AML-193 (cell line): ENCODE measurements at places on chromosomes 7 and 10.

DNA sequence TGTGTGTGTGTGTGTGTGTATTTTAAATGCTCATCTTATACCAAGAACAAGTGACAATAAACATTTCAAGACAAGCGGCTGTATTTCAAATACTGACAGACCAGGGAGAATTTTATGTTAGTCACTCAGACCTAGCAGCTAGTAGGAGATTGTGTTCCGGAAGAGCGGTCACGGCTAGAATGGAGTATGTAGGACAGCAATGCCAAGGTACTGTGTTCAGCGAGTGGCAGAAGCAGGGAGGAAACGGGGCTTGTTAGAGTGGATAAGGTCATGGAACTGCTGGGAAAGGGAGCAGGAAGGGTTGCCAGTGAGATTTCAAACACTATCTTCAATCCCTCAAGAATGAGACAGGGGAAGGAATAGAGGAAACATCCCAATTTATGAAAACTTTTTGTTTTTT, 260.5 kb upstream of the PITRM1 start:
- no peak for DNase-seq

DNA sequence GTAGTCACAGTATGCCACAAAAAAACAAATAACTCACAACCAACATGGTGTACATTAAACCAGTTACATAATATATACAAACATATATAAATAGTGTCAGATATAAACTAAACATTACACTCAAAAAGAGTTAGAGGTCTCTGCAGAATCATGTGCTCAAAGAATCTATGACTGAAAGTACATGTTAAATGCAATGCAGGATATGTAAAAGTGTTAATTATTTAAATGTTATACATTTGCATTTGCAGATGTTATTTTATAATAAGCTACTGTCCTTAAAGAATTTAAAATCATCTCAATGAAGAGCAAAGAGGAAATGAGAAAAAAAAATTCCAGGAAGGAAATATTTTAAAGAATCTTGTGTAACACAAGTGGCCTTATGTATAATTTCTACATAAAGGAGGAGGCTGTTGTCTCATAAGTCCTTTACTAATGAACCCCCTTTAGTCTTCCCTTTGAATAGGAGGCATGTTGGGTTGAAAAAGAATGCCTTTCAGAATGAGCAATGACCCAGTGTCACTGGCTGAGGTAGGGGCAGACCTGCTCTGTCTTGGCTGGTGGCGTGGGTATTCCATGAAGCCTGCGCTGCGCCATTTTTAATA, 148.9 kb downstream of the ITGA8 start:
- DNase-seq, result no peak

GRCh38 chr7:39127058-39127457, 149.3 kb downstream of the POU6F2 start:
- DNase-seq, result no peak

GRCh38 chr7:17078298-17078697, 196.5 kb upstream of the AGR3 start:
- no peak for DNase-seq

- DNase-seq, result no peak
Measured at GRCh38 chr7:4838626-4839334, 23.1 kb downstream of the PAPOLB start.

DNA sequence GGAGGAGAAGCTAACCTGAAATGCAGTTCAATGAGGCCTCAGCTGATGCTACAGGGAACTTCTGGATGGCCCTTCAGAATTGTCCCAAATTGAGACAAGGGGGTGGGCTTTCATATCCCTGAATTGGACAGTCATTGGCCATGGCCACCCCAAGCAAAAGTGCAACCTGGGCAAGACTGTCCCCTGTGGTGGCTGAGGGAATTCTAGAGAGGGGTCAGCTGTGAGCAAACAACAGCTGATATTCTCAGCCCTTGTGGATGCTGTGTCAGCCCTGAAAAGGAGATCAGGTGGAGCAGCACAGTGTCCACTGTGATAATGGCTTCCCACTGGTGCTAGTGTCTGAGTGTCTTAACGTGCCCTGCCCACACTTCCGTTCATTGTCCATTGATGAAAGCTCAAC, 76.6 kb downstream of the SLC16A9 start:
- DNase-seq, result no peak

- DNase-seq, result no peak
Measured at GRCh38 chr7:6419310-6419773, 28.4 kb downstream of the DAGLB start.

DNA sequence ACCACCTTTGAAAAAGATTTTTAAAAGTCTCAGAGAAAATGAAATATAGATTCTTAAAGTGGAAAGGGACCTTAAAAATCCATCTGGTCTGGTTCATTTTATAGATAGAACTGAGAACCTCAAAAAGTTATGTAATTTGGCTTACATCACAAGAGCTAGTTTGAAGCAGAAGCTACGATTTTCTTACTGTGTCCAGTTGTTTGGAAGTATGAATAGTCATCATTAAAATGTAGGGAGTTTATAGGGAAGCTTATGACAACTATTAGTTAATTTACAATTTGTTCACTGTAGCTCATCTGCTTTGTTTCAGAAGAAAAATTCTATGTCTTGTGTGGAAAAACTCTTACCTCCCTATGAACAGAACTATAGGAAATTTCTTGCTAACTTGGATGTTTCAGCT, 26.9 kb downstream of the ZEB1 start:
- peak; percentile 23 for DNase-seq

DNA sequence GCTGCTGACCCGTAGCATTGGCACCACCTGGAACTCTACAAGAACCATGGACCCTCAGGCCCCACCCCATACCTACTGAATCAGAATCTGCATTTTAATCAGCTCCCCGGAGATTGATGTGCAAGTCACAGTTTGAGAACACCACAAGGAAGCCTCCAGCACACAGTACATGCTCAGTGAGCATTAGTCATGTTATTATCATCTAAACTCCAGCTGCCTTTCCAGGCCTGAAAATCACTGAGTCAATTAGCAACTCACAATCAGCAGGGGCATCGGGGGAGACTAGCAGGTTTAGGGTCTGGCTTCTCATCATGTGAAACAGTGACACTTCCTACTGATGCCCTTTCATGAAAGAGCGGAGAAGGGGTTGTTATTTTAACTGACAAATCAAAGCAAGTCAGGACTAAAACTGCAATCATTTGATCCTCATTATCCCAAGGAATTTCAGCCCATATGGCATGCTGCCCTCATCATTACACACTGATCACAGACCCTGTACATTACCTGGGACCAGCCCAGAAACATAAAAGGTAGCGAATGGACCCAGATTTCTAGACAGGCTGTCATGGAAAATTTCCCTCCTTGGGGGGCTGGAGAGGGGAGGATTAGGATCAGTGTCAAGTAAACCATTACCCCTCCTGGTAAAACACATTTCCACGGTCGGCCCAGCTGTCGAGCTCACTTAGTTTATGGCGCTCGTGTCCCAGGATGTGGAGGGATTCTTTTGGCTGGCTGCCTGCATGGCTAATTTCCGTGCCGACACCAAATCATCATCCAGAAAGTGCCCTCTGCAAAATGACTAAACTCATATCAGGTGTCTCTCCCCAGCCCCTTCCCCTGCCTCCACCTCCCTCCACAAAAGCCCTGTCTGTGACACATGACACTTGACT, 122.8 kb downstream of the PRLHR start:
- DNase-seq, result no peak

DNA sequence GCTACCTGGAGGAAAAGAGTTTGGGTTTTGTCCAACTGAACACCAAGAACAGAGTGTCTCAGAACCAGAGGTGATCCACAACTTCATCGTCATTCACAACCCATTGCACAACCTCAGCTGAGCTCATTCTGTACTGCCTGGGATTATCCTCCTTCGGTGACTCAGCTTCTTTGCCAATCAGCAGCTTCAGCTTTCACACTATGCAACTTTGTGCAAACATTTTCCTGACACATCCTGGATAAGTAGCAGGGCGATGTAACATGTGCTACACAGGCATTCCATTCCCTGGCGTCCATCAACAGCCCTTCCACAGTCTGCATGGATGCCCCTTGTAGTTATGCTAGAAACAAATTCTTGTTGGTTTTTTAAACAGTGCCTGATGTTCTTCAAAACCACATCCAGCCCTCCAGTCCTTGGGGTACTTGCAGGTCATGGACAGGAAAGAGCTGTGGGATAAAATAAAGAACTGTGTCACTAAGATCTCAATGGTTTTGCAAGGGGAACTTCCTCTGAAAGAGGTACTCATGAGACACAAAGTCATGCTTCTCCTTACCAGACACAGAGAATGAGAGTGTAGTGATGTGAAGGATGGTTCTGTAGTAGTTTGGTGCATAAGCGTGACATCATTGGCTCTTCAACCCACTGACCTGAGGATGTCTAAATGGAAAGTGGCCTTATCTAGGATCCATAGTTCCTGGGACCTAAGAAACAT, 478.5 kb downstream of the KIF20B start:
- no peak for DNase-seq

DNA sequence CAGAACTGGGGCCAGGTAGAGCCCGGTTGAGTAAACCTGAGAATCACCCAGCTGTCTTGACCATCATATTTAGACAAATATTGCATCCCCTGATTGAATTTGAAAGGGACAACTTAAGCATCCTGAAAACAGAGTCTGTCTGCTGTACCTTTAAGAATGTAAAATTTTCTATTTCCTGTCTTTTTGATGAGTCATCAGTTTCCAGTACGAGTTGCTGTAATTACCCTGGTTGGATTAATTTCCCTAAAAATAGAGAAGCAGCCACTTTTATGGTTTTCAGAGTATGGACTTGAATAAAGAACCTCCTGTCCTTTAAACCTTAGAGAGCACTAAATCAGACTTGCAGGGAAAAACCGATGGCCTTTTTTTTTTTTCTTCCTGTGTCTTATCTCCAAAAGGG, 164.6 kb upstream of the SH2B2 start:
- peak; percentile 81 for DNase-seq

DNA sequence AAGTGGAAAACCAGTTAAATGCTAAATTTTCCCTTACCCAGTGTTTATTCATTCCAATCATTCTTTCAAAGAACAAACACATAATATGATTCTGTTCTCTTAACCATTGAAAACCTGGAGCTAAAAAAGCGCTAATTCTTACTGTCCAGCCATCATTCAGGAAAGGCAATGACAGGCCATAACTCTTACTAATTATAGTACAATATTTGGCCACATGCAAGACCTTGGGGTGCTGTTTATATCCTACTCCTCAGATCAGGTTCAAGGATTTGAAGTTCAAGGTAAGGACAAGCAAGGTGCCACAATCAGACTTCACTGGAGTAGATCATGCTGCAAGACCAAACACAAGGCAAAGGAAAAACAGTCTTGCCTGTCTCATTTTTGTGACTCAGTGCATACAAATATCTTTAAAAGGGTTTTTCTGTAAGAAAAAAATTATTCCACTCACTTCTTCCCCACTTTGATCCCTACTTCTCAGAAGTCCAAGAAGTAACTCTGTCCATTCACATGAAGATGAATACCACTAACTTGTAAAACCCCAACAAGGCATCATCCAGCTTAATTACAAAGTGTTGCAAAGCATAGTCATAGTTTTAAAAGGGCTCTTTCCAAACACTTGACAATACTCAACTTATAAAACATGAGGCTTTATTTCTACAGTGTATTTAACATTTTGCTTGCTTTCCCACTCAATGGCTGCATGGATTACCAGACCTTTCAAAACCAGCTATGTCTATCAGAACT, 153.0 kb downstream of the DOCK4 start:
- DNase-seq, result no peak

DNA sequence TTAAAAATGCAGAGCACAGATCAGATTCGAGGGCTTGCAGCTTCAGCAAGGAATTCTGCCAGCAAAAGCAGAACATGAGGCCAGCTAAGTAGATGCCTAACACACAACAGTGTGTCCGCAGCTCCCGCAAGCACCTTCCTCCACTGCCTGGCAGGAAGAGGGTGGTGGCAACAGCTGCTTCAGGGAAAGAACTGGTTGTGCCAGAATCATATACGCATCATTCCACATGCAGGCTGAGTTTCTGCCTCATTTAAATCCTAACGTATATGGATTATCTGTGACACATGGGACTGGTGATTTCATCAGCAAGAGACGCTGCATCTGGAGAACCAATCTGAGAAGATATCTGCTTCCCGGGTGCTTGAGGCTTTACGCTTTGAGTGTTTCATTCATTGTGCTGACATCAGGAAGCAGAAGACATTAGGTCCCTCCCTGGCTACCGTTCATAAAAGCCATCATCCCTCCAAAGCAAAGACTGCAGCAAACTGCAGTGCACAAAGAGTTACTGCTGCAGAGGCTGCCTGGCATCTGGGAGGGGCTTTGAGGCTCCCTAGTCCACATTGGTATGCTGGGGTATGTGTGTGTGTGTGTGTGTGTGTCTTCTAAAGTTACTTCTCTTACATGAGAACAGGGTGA, 78.8 kb downstream of the FAM13C start:
- DNase-seq, result no peak

- no peak for DNase-seq
Measured at GRCh38 chr10:114825513-114826253, 4.1 kb downstream of the FHIP2A start.

- DNase-seq, result no peak
Measured at GRCh38 chr7:50640256-50640655, 75.1 kb upstream of the DDC start.

GRCh38 chr7:29331163-29331562, 136.6 kb downstream of the CHN2 start:
- DNase-seq, result no peak

- no peak for DNase-seq
Measured at GRCh38 chr7:38448584-38449234, 175.3 kb upstream of the TARP start.

DNA sequence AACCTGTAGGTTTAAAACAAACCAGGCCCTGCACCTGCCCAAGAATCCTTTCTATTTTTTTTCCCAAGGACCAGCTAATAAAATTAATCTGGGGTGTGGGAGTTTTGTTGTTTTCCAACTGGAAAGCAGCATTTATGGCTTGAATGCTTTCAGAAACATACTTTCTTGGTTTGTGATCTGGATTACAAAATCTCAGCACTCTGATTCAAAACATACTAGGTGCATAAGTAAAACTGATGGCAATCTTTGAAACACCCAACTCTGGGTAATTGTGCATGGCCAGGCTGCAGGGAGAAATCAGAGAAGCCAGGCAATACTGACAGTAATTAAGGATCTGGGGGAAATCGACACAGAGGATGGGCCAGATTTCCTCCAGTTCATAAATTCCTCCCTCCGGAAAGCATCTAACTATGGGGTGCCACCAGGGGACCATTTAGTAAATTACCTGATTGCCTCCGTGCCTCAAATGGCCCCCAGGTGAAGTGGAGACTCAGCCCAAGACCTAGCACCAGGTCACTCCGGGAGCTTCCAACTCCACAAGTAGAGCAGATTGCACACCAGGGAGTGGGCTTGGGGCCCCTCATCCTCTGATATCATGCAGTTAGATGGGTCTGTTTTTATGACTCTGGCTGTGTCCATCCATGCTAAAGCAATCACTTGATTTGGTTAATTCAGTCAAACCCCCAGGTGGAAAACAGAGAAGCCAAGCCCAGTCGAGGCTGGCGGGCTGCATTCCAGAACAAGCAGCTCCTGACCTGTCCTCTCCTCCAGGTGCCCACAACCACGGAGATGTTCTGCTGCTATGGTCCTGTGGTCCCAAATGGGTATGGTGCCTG, 15.2 kb upstream of the C10orf53 start:
- DNase-seq, result no peak

GRCh38 chr10:60572511-60573194, 183.0 kb upstream of the ANK3 start:
- no peak for DNase-seq
